ENCODE measurements at places on chromosomes 1 and 21. TPM values are rescaled to one million over a fixed set of nuclear protein-coding genes. Genes with fewer than 3 reads are reported as not detected.

The EXTL1 gene
- total RNA-seq: 4.6 TPM

The KRTAP19-3 gene
- total RNA-seq: 1.1 TPM

The NTMT2 gene
- total RNA-seq: not detected

The KPRP gene
- total RNA-seq: 0.17 TPM

The KCNA3 gene
- 0.08 TPM for total RNA-seq

The NMNAT1 gene
- 18.2 TPM for total RNA-seq

The GART gene
- total RNA-seq: 60.7 TPM

The DIO1 gene
- not detected for total RNA-seq

The TRPM2 gene
- 0.69 TPM for total RNA-seq

The LCK gene
- total RNA-seq: 0.77 TPM

The RNU1-2 gene
- total RNA-seq: 4,558 TPM

The TDRD10 gene
- 0.84 TPM for total RNA-seq

The ESRRG gene
- 34.4 TPM for total RNA-seq

The KCNT2 gene
- 1.2 TPM for total RNA-seq

Measured in psoas muscle (tissue), 8 donors.